Fibroblast of the conjunctiva (primary cell): ENCODE measurements at places on chromosomes 16 and 17.

- peak; percentile 18 for DNase-seq
These were observed 11.1 kb downstream of the LPO start for GRCh38 chr17:58249270-58250133.

GRCh38 chr17:17508019-17508535 is 11.9 kb upstream of the RASD1 start:
- no peak for DNase-seq

DNA sequence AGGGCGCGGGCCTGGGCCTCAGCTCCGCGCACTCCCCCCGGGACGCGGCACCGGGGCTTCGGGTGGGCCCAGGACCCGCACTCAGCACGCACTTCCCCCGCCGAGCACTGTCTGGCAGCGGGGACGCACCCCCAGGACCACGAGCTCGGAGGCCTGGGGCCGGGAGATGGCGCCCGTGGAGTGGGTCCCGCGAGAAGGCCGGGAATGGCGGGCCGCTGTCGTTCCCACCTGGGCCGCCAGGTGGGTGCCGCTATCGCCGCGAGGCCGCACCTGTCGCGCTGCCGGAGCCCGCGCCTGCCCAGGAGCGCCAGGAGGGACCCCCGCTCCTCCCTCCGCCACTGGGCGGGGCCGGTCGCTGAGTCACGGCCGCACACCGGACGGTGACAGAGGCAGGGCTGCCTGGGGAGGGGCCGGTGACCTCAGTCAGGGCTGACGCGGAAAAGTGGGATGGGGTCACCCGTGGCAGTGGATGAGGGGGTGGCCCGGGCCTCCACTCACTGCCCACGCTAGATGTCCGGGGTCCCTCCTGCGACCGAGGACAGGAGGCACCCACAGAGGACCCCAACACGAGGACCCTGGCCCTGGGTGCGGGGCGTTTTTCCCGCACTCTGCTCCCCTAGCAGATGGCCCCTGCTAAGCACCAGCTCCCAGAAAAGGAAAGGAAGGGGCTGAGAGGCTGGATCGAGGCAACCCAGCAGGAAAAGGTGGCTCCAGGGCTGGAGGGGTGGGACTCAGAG is 6.9 kb upstream of the ACTG1 start:
- no peak for DNase-seq

DNA sequence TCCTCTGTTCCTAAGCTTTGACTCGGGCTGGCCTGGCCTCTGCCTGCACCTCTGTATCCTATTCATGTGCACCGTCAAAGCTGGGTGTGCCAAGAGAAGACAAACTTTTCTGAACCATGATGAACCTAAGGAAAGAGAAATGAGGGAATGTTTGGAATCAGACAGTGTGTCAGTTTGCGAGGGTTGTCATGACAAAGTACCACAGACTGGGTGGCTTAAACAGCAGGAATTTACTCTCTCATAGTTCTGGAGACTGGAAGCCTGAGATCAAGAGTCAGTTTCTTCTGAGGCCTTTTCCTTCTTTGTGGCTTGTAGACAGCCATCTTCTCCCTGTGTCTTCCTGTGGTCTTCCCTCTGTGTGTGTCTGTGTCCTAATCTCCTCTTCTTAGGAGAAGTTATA is 129.0 kb downstream of the KATNIP start:
- no peak for DNase-seq

GRCh38 chr16:15674571-15674970 is 24.5 kb downstream of the NDE1 start:
- no peak for DNase-seq

DNA sequence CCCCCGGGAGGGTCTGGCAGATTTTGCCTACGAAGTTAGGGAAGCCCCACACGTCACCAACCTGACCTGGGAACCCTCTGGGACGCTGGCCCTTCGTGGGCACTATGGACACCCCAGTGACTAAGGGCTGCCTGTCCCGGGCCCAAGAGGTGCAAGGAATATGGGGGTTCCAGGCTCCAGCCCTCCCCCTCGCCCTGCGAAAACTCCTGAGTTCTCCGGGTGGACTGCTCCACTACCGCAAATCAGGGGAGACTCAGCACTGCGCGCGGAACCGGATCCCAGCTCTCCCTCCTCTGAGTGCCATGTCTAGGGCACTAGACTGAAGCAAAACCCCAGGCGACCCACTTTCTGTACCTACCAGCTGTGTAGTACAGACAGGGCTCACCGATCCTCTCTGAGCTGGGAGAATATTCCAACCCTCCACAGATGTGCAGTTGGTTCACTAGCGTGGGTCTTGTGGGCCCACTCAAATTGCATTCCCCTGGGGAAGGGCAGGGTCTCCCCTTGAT is at the start of gene ARL5C:
TSS of gene ARL5C (minus strand) at position 321 of the 509 bp plus-strand sequence. CDS start 401 bp downstream, outside the sequence.
- no peak for DNase-seq

- no peak for DNase-seq
These were observed 54.2 kb downstream of the LDHD start for GRCh38 chr16:75062135-75062975.

- no peak for DNase-seq
These were observed 152.9 kb upstream of the PLCG2 start for GRCh38 chr16:81626181-81626674.

- DNase-seq: no peak
These were observed 28.6 kb upstream of the PAFAH1B1 start for GRCh38 chr17:2564877-2565276.

- no peak for DNase-seq
These were observed 171.7 kb downstream of the C16orf95 start for GRCh38 chr16:87145181-87146176.

DNA sequence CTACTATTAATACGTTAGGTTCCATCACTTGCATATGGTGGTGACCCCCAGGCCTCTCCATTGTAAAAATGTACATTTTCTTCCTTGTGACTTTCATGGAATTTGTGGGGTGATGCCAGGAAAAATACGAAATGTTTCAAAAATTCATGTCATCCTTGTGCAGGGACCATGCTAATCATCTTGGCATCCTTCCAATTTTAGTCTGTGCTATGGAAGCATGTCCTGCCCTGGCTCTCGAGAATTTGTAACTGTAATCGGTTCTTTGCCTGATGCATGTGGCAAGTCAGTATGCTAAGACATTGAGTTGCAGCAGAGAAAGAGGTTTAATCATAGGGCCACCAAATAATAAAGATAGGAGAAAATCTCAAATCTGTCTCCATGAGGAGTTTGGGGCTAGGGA is 14.3 kb upstream of the GINS3 start:
- DNase-seq: no peak

- DNase-seq: no peak
These were observed 4.2 kb downstream of the ZNF843 start for GRCh38 chr16:31438414-31438813.

- DNase-seq: peak; percentile 79
These were observed 190.6 kb downstream of the SEC14L1 start for GRCh38 chr17:77331301-77331864.
